Urinary bladder (tissue), 4 donors: ENCODE measurements at places on chromosomes 7 and 10.

GRCh38 chr7:106617860-106618259 lies 43.1 kb downstream of the CCDC71L start:
- no peak for DNase-seq

DNA sequence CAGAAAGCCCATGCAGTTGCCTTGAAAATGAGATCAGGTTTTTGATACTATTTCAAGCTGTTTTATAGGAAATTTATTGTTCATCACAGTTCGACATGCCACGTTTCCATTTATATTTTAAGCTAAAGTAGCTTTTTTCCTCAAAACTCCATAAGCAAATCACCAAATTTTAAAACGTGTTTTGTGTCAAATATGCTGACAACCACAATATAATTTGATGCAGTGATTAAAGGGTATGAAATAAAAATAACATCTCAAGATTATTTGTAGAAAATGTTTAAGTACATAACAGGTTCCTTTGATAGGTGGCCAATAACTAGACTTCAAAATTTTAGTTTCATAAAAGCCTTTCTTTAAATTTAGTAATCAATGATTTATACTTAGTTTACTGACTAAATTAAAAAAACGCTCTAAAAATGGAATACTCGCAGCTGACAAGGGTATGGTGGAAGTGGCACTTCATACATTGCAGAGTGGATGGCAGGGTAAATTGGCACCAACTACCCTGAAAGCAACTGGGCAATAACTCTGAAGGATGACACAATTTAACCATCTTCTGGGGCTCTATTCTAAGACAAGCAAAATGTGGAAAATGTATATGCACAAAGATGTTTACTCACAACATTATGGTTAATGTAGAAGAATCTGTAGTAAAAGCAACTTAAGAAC lies 481.6 kb downstream of the TNS3 start:
- DNase-seq = no peak

DNA sequence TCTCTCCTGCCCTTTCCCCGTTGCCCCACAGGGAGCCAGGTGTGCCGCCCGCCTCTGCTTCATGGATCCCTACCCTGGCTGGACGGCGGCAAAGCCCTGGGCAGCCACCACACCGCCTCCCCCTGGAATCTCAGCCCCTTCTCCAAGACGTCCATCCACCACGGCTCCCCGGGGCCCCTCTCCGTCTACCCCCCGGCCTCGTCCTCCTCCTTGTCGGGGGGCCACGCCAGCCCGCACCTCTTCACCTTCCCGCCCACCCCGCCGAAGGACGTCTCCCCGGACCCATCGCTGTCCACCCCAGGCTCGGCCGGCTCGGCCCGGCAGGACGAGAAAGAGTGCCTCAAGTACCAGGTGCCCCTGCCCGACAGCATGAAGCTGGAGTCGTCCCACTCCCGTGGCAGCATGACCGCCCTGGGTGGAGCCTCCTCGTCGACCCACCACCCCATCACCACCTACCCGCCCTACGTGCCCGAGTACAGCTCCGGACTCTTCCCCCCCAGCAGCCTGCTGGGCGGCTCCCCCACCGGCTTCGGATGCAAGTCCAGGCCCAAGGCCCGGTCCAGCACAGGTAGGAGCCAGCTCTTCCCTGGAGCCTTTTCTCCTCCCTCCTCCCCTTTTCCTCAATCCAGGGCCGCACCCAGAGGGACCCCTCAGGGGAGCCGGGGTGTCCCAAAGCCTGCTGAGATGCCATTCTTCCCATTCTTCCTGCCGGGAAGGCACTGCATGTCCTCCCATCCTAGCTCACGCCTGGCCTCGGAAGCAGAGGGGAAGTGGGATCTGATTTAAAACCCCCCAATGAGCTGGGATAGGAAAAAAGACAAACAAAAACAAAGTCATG lies 4.0 kb downstream of the GATA3 start:
- DNase-seq = no peak

DNA sequence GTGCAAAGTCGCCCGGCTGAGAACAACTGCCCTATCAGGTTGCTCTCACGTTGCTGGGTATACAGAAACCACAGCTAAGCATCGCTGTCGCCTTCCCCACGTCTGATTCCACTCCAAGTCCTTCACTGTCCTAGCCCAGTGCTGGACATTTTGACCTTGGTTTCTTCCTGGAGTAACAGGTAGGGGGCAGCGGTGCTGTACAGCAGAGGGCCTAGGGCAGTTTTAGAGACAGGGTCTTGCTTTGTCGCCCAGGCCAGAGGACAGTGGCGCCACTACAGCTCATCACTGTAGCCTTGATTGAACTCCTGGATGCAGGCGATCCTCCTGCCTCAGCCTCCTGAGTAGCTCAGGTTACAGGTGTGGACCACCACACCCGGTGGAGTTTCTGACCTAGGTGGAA lies 2.6 kb downstream of the CLDN15 start:
- no peak for DNase-seq

- DNase-seq = no peak
Observed at GRCh38 chr7:44771358-44771757, 22.7 kb downstream of the ZMIZ2 start.

- DNase-seq = no peak
Observed at GRCh38 chr10:50438049-50438936, 185.5 kb downstream of the SGMS1 start.

DNA sequence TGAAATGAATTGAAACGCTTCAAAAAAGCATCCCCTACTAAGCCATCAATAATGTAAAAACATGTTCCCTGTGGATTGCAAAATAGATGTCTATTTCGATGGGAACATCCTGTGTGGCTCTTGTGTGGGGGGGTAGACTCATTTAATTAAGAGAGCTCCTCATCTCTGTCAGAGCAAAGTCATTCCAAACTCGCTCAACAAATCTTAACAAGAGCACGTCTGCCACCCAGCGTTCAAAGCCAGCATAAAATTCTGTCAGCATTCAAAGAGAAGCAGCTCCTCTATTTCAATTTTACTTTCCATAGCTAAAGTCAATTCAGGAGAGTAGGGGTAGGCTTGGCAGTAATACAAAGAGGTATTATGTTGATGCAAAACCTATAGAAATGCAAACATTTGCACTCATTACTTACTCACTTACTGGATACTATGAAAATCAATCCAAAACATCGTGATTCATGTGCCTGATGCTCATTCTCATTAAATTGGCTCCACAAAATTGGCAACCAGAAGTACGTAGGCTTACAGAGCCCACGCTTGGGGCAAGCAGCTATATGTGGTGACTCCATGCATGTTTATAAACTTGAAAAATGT lies 114.9 kb downstream of the IPMK start:
- no peak for DNase-seq

- no peak for DNase-seq
Observed at GRCh38 chr10:43190775-43191174, 52.5 kb downstream of the CSGALNACT2 start.

DNA sequence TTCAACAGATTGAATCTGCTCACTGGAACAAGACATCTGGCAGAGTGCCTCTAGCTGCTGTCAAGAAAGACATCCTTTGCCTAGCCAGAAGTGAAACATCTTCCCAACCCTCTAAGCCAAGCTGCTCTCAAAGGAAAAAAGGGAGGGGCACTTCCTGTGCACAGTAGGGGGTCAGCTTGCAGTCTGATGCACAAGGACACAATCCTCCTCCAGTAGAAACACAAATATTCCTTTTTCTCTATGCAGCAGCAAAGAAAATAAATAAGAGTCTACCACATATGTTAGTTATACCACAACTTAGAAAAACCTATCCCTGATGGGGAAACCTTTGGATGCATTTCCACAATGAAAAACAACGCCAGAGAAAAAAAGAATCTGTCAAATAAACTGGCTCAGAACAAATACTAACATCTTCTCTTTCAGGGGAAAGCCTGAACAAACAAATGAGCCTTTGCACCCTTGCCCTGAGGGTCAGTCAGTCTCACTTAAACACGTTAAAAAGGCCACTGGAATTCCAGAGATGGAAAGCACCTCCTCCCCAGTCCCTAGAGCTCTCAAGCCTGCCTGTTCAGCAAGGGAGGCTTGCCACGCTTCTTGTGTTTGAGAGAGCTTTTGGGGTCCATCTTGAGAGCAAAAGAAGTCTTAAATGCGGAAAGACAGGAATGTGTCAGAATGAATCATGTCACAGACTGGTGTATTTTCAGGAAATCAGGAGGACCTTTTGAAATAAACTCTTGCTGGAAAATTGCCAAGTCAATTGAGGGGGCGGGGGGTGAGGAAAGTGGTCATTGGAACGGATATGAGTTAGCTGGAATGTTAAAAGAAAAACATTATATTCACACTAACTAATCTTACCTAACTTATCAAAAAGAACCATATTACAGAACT lies 7.5 kb downstream of the LAMB1 start:
- DNase-seq = no peak

DNA sequence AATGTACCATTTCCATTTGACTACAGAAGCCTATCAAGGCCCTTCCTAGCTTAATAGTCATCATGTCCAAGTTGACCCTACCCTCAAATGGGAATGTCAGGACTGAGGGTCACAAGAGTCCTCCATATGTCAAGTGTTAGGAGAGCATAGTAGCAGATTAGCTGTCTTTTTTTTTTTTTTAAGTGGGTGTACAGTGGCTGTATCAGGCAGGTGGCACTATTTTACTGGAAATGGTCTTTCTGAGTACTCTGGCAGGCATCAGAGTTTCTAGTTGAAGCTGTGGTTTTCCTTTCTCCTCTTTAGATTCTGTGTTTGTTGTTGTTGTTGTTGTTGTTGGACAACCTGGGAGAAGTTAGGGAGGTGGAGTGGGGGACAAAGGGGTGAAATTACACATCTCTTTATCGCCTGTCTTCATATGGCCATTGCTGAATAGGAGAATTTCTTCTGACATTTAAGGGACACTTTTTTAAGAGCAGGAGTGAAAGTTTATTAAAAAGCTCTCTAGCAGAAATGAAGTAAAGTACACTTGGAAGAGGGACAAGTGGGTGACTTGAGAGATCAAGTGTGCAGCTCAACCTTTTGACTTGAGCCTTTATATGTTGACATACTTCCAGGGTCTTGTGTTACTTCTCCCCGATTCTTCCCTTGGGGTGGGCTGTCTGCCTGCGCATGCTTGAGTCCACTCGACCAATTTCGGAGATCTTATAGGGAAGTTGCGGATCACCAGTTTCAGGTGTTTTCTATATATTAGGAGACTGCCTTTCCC lies 104.1 kb upstream of the FOXP2 start:
- no peak for DNase-seq

- no peak for DNase-seq
Observed at GRCh38 chr10:117684046-117684610, 141.6 kb downstream of the EMX2 start.

GRCh38 chr7:99674995-99675742 lies 4.6 kb downstream of the CYP3A5 start:
- DNase-seq = no peak

DNA sequence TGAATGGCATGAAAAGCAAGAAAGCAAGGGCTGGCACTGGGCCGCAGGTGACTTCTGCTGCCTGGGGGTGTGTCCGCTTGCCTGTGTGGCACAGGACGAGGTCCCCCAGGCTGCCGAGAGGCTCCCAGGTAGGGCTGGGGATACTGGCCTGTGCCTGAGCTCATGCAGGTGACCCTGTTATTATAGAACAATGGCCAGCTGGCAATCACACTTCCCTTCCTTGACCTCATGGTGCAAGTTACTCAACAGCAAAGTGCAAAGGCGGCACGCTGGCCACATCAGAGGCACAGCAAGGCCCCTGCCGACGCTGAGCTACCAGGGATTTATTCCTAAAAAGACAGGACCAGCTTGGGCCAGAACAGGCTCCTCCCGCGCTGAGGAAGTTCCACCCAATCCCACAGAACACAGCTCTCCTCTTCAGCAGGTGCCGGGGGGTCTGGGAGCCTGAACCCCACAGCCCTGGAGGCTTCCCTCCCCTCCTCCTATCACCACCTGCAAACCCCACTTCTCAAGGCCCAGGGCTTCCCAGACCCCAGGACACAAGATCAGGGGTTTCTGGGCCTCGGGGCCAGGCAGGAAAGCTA lies 1.4 kb upstream of the ADAM8 start:
- DNase-seq = no peak

DNA sequence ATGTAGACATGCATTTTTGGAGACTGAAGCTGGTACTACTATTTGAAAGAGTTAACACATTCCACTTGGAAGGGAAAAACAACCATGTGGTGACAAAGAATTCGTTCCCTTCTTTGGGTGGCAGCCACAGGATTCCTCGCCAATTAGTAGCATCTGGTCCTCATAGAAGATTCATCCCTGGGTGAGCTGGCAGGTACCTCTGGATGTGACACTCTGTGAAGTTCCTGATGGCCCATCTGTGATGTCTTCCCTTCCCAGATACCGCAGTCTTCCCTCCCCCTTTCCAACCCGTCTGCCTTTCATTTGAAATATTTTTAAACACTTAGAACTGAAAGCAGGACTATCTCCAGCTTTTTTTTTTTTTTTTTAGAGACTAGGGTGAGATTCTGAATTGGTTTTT lies 569.5 kb downstream of the TYW1 start:
- DNase-seq = no peak

DNA sequence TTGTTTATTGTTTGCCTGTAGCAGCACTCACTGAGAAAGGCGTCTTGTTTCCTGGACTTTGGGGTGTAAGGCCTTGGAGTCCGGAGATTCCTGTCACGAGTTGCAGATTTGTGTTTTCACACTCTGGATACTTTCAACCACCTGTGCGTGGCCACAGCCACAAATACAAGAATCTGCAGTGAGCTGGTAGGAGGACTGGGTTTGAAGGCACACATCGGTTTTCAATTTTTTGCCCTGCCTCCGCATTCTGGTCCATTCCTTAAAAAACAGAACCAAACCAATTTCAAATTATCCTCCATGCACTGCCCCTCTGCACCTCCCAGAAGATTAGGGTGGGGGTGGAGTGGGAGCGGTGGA lies 619 bp downstream of the EXOC4 start:
- DNase-seq = no peak

DNA sequence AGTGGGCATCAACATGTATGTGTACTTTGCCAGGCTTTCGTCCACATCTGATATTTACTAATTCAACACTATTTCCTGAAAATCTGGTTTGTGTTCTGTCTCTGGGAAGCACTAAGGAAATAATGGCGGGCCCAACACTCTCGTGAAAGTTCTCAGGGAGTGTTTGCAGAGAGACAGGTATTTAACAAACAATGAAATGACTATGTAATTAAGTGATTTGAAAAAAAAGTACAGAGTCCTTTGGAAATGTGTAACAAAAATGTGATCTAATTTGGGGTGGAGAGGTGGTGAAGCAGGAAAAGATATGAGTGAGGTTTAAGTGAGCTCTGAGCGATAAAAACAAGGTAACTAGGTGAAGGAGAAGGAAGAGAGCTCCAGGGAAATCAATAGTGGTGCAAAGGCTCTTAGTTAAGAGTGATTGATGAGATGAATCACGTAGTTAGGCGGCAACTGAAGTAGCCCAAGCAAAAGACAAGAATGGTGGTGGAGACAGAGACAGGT lies 95.3 kb upstream of the DNAJB12 start:
- DNase-seq = peak; percentile 53

- no peak for DNase-seq
Observed at GRCh38 chr7:96238474-96238873, 83.4 kb downstream of the SLC25A13 start.

DNA sequence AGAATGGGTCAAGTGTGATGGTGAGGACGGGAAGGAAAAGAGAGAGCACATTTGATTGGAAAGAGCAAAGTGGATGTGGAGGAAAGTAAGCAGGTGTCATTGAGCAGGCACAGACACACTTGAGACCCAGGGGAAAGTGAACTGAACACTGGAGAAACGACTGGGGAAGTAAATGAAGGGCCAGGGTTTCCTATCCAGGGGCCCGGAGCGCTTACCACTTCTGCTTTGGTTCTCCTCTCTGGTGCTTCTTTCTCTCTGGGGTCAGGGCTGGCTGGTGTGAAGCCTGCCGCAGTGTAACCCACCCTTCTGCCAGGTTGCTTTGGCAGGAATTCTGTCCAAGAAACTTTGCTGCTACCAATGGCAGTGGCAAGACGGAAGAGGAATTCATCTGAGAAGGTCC lies 219.3 kb downstream of the SKAP2 start:
- no peak for DNase-seq
